ENCODE measurements at places on chromosomes 11 and 22.

DNA sequence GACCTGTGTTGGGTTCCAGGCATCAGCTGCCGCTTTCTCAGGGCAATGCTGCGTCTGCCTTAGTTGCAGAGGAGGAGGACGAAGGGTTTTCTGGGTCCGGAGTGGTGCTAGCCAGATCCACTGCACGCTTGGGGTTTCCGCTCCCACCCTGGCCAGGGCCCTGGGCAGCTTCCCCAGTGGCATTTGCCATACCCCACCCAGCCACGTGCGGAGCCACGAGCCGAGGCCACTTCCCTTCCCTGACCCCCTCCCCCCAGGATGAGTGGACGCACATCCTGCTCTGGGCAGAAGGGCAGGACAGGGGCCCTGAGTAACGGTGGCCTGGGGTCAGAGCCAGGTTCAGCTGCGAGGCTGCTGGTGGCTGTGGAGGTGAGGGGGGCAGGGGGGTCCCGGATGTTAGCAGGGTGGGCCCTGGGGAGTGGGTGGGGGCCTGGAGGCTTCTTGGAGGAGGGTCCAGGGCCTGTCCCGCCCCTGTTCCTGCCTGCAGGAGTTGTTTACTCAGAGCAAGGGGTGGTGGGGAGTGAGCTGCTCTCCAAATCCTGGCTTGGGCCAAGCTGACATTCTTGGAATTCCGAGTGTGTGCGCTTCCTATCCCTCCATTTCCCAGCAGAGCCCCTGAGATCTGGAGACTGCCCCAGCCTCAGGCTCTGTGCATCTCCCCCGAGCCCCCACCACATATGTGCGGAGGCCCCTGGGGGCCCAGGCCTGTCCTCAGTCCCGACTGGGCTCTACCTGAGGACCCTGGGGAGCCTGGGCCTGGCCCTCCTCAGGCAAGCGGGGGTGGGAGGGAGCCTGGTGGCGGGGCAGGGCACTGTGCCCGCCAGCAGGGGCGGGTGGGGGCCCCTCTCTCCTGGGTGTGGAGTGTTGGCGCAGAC lies 1.4 kb downstream of the TSPAN4 start:
- DNase-seq = no peak

DNA sequence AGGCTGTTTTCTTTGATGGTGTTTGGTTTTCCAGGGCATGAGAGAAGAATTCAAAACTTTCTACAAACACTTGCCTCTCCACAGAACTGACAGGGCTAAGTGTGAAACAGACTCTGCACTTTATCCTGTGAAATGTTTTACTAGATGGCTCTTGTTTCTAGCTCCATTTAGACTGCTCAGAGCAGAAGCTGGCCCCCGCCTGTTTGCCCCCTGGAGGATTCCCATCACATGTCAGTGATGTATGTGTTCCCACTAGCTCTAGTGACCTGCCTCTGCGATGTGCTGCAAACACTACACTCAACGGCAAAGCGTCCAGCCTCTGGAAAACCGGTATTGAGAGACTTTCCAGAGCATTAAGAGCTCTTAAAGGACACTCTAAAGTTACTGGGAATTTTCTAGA lies 41.4 kb upstream of the PCF11 start:
- no peak for DNase-seq

DNA sequence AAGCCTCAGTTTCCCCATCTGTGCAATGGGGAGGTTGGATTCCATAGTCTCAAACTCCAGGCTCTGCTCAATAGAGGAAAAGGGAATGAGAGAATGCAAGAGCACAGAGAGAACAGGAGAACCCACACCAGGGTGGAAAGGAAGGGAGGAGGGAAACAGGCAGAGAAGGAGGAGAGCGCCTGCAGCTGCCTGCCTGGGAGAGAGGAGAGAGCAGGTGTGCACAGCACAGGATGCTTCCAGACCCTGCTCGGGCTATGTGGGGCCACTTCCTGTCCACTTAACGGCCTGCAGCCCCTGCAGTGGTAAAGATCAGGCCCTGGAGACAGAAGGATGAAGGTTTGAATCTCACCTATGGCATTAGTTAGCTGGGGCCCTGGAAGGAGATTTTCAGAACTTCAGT lies 12.3 kb downstream of the LRRC32 start:
- no peak for DNase-seq

DNA sequence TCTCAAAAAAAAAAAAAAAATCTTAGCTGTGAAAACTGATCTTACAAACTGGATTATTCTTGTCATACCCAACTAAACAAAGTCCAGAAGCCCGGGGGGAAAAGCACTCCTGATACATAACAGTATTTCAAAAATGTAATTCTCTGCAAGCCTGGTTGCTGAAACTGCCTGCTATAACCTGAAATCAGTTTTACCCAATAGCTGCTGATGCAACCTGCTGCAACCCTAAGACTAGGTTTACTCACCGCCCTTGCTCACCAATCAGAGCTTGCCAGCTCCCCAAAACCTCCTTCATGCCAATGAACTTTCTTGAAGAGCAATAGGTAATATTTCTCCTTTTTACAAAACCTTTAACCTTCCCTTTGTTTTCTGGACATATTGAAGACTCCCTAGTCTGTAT lies 12.4 kb downstream of the FGF19 start:
- no peak for DNase-seq

GRCh38 chr11:75597636-75598035 lies 35.6 kb downstream of the SERPINH1 start:
- DNase-seq = no peak

GRCh38 chr22:47802421-47802820 lies 1040.0 kb downstream of the TBC1D22A start:
- no peak for DNase-seq

GRCh38 chr11:68524681-68525080 lies 64.1 kb downstream of the PPP6R3 start:
- no peak for DNase-seq

- DNase-seq = no peak
Observed at GRCh38 chr11:19422276-19422675, 181.5 kb upstream of the E2F8 start.

DNA sequence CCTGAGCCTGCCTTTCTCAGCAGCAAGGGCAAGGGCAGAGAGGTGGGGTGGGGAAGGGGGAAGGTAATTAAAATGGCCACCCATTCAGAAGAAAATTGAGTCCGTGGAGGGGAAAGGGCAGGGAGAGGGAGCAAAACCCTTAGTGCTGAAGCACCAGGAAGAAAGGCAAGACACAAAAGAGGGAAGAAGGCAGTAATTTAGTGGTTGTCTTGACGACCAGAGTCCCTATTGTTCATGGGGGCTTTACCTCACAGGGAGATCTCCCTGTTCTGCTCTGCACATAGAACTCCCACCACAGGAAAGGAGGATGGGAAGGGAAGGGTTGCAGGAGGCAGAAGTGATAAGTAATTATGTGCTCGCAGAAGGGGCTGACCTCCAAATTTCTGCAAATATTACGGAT lies 23.4 kb downstream of the SNX19 start:
- DNase-seq = no peak

GRCh38 chr22:47837703-47838102 lies 1075.3 kb downstream of the TBC1D22A start:
- no peak for DNase-seq

GRCh38 chr22:38455530-38456271 lies 702 bp upstream of the KCNJ4 start:
- no peak for DNase-seq

DNA sequence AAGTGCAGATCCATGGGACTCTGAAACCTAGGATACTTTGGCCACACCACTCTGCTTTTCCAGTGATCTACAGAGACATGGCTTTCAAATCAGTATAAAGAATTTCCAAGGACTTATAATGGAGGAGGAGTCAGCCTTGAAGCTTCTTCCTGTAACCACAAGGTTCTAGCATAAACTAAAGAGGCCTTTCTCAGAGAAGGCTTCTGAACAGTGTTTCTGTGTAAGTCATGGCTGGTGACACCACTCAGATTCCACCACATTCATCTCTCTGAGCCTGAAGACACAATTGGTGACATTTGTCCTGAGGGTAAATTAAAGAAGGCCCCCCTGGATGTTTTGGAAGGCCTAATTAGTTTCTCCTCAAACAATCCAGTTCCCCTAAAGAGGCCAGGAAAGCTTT lies 29.0 kb upstream of the ADORA2A start:
- no peak for DNase-seq

- no peak for DNase-seq
Observed at GRCh38 chr11:65863889-65864705, 3.9 kb downstream of the MUS81 start.

GRCh38 chr11:88421530-88421929 lies 84.0 kb upstream of the CTSC start:
- DNase-seq = no peak

DNA sequence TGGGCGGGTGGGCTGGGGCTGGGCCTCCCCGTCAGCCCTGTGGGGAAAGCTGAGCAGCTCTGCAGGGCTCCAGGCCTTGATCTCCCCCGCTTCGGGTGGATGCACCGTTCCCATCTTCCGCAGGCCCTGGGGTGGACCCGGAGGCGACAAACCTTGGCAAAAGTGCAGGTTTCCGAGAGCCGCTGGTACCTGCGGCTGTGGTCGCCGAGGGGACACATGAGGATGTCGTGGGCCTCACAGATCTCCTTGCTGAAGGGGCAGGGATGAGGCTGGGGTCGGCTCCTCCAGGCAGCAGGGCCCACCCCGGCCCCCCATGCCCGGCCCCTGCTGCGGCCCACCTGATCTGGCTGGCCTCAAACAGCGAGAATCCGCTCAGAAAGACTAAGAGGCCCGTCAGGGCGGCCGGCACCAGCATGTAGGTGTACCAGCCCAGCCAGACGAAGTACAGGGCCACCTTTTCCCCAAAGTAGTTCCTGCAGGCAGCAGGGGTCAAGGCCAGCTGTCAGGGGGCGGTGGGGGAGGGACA lies 11.8 kb downstream of the ANO9 start:
- no peak for DNase-seq

DNA sequence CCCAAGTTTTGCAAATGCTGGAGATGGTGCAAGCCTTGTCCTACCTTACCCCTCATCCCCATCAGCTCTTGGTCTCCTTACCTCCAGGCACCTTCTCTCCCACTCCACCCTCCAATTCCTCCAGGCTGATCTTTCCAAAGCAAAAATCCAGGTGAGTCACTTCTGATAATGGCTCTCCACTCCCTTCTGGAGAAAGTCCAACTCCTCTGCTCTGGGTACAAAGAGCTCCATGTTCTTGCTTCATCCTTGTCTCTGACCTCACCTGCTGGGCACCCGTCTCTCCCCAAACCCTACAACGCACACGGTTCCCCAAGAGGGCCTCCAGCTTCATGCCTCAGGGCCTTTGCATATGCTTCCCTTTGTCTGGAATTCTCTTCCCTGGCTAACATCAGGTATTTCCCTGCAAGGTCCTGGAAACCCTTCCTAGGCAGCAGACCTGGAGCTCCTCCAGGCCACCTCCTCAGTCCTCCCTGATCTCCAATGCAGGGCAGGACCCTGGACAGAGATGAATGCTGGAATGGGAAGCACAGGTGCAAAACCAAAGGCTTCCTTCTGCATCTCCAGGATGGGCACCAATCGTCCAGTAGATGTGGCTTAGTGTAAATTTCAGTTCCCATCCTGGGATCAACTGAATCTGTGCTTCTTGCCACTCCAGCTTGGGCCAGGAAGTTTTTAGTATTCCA lies 22.7 kb downstream of the IFT27 start:
- no peak for DNase-seq

DNA sequence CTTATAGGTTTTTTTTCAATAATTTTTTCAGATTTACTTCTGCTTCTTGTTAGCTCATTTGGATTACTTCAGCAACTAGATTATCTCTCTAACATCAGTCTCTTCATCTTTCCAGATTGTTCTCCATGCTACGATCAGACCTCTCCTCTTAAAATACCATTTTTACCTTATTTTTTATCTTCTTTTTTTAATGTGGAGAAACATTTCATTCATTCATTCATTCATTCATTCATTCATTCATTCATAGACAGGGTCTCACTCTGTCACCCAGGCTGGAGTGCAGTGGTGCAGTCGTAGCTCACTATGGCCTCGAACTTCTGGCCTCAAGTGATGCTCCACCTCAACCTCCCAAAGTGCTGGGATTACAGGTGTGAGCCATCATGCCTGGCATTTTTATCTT lies 189.4 kb downstream of the UVRAG start:
- no peak for DNase-seq

GRCh38 chr11:44303401-44303938 lies 6.5 kb downstream of the ALX4 start:
- no peak for DNase-seq

GRCh38 chr22:48320048-48320682 lies 1507.5 kb downstream of the BRD1 start:
- DNase-seq = no peak

- DNase-seq = no peak
Observed at GRCh38 chr22:21791635-21792625, 56.3 kb upstream of the YPEL1 start.

- DNase-seq = no peak
Observed at GRCh38 chr11:17408641-17409040, 20.2 kb upstream of the KCNJ11 start.

DNA sequence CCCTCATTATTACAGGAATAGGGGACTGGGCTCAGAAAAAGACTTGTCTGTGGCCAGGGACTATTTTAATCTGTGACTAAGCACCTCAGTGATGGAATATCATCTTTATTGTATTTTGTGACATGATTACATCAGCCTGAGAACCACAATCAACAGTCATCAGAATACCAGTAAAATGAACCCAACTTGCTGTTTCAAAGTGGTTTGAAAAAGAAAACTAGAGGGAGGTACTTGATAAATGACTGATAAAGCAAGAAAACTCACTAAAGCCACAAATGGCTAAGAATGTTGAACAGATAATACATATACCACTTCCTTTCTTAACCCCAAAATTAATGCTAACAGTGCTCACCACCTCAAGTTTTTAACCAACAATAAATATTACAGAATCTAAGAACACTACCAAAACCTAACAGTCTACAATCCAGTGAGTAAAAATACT lies 155.7 kb downstream of the ATG16L2 start:
- no peak for DNase-seq

- DNase-seq = no peak
Observed at GRCh38 chr11:7974668-7975067, 9.4 kb upstream of the NLRP10 start.

GRCh38 chr11:28569106-28569505 lies 460.9 kb downstream of the METTL15 start:
- no peak for DNase-seq

Measured in stimulated activated CD8-positive, alpha-beta memory T cell treated with anti-CD3 and anti-CD28 coated beads, Interleukin-4, amount 100 ng/mL, for 1 hour (primary cell).